ENCODE measurements at places on chromosomes 16 and 17.

DNA sequence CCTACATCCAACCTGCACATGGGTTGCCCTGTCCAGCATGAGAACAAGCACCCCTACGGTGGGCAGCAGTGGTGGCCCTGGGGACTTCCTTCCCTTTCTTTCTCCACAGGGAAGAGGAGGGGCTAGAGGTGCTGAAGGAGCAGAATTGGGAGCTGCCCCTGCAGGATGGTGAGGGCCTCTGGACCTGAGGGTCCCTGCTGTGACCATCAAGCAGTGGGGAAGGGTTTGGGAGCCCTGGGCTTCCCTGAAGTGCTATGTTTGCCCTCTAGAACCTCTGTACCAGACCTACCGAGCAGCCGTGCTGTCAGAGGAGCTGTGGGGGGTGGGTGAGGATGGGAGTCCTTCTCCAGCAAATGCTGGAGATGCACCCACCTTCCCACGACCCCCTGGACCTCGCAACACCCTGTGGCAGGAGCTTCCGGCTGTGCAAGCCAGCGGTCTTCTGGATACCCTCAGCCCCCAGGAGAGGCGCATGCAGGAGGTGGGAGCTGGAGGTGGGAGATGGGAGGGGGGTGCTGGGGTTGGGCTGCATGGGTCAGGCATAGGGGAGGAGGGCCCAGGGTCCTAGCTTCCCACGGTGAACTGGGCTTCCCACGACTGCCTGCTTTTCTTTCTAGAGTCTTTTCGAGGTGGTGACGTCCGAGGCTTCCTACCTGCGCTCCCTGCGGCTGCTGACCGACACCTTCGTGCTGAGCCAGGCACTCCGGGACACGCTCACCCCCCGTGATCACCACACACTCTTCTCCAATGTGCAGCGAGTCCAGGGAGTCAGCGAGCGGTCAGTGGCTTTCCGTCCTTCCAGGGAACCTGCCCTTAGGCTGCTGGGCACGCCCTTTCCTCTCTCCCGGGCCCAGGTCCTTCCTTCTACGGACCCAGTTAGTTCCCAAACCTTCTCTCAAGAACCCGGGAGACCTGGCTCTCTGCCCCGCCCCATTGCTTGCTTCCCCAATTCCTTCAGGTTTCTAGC lies 5.0 kb downstream of the ARHGEF15 start:
- no peak for DNase-seq

DNA sequence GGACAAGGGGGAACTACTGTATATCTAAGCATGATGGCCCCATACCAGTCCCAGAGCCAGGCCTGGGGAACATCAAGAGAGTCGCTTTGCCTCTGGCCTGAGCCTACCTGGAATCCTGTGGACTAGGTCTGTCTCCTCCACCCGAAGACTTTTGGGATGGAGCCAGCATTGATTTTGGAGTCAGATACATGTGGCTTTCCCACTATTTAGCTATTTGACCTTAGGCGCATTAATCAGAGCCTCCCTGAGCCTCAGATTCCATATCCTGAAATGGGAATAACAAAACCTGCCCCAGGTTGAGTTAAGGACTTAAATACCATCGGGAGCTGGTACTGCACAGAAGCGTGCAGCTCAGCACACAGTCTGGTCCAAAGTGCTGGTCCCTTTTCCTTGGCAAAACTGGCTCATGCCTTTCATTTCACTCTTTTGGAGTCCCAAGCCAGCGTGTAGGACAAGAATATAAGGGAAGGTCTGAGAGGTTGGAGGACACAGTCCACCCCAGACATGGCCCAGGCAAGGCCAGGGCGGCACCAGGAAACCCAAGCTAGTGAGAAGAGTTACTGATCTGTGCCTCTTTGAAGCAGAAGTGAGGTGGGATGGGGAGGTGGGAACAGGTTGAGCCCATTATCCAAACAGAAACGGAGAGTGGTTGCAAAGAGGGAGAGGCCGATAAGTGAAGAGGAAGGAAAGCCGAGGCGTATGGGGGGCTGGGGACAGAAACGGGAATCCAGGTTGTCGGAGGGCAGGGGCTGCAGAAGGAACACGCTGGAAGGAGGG lies 986 bp downstream of the FA2H start:
- no peak for DNase-seq

DNA sequence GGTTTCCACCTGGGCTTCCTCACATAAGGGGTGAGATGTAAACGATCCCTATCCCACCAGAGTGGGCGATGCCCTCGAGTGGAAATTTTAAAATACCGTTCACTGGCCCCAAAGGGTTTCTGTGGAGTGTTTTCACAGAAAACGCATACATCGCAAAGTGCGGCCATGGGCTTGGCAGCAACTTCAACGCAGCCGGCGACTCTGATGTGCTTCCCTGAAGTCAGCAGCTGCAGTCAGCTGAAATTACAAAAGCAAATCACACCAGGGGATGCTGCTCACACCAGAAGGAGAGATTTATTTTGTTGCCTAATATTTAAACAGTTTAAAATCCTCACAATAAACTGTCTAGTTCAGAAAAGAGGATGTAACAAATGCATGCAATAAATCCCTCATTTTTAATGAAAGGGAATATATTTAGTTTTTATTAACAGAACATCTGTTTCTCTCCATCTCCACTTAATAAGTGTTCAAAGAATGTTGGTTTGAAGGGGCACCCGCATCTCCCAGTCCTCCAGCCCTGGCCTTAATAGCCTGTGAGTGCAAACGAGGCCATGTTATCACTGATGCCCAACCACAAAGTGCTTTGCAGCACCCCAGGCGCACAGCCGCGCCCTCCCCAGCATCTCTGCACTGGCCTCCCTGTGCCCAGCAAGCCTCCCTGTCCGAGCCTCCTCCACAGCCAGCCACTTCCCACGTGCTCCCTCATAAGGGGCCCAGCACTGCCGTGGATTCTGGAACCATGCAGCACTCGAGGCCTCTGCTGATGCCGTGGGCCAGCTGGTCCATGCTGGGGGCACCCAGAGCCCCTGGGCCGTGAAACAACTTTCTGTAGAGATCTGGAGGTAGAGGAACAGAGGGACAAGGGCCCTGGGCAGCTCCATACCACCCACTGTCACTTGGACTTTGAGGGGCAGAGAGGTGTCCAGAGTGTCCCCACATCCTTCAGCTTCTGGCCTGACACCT lies 17.3 kb upstream of the XYLT2 start:
- no peak for DNase-seq

DNA sequence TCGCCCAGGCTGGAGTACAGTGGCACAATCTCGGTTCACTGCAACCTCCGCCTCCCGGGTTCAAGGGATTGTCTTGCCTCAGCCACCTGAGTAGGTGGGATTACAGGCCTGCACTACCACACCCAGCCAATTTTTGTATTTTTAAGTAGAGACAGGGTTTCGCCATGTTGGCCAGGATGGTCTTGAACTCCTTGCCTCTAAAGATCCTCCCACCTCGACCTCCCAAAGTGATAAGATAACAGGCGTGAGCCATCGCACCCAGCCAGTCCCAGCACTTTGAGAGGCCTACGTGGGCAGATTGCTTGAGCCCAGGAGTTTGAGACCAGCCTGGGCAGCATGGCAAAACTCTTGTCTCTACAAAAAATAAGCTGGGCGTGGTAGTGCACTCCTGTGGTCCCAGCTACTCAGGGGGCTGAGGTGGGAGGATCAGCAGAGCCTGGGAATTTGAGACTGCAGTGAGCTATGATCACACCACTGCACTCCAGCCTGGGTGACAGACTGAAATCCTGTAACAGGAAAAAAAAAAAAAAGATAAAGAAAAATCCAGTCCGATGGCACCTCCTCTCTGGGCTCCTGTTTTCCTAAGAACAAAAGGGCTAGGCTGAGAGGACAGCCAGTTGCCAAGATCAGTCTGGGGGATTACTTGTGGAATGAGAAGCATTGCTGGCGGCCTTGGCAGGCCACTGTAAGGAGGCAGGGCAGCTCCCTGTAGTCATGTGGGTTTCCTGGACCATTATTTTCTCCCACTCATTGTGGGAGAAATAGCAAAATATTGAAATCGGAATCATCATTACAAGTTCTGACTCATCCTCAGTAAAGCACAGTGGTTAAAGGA lies 3.0 kb upstream of the PIPOX start:
- DNase-seq: no peak

- no peak for DNase-seq
Measured at GRCh38 chr16:86307514-86307903, 202.8 kb upstream of the FOXF1 start.

All from activated CD4-positive, alpha-beta T cell treated with anti-CD3 and anti-CD28 coated beads, Interleukin-2, amount 50 U/mL, for 24 hours (primary cell).